Activated naive CD4-positive, alpha-beta T cell treated with anti-CD3 and anti-CD28 coated beads for 36 hours (primary cell): ENCODE measurements at places on chromosomes 12 and 14. TPM values are rescaled to one million over a fixed set of nuclear protein-coding genes. Genes with fewer than 3 reads are reported as not detected.

DNA sequence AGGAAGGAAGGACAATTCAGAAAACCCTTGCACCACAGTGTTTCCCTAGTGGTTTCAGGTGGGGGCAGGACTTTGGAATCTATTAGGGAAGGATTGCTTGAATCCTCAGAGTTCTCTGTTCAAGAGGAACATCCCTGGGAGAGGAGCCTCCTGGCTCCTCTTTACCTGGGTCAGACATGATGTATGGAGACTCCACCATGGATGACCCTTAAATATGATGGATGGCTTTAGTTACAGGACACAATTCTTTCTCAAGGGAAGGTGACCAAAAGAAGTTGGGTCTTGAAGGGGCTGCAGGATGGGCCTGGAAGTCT is 396.6 kb downstream of the NRXN3 start:
- H3K36me3 ChIP-seq: no peaks in the 10 kb centered on the region
- peaks cover 2% of the 10 kb centered on the region for H3K4me1 ChIP-seq
- no peak for DNase-seq
- H3K4me3 ChIP-seq: no peak overlapping the region
- no peak overlapping the region for H3K27ac ChIP-seq

- H3K27me3 ChIP-seq: no peaks in the 10 kb centered on the region
- peak overlapping the region; percentile 26 for H3K4me3 ChIP-seq
- peak overlapping the region; percentile 67 for H3K27ac ChIP-seq
- DNase-seq: peak; percentile 32
- peaks cover 39% of the 10 kb centered on the region for H3K4me1 ChIP-seq
Observed at GRCh38 chr14:65339866-65340265, 72.7 kb upstream of the FUT8 start.

DNA sequence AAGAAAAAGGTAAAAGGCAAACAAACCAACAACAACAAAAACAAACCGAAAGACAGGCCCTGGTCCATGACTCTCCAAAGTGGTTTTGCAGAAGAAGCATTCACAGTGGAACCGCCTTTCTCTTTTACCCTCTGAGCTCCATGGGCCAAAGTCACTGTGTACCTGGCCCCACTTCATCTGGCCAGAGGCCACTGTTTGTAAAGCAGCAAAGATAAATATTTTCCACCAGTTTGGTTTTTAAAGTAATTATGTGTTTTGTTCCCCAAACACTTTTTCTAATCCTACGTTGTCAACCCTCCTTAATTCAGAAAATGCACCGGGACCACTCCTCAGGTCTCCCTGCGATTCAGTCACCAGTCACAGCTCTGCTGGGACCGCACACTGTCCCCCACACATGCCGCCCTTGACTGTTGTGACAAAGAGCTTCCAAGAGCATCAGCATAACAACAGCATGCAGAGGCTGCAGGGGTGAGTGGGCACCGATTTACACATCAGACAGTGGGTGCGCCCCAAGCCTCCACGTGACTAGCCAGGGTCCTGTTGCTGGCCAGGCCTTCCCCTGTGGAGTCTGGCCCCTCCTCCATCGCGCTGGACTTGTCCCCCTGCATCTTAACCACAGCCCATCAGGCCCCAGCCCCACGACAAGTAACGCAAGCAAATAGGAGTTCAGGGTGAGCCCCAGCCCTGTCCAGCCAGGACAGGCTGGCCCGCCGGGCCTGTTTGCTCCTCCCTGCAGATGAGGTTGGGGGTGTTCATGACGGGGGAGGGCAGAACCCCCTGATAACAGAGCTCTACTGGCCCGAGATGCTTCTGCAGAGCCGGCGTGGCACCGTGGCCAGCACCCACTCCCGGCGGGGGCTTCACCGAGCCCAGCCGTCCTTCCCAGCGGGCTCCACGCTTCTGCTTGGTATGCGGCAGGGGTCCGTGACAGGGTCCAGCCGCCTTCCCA is 65.2 kb upstream of the DIO3 start:
- no peaks in the 10 kb centered on the region for H3K4me1 ChIP-seq
- peaks cover 25% of the 10 kb centered on the region for H3K27me3 ChIP-seq
- peak; percentile 0 for DNase-seq
- H3K27ac ChIP-seq: no peak overlapping the region
- no peak overlapping the region for H3K4me3 ChIP-seq

DNA sequence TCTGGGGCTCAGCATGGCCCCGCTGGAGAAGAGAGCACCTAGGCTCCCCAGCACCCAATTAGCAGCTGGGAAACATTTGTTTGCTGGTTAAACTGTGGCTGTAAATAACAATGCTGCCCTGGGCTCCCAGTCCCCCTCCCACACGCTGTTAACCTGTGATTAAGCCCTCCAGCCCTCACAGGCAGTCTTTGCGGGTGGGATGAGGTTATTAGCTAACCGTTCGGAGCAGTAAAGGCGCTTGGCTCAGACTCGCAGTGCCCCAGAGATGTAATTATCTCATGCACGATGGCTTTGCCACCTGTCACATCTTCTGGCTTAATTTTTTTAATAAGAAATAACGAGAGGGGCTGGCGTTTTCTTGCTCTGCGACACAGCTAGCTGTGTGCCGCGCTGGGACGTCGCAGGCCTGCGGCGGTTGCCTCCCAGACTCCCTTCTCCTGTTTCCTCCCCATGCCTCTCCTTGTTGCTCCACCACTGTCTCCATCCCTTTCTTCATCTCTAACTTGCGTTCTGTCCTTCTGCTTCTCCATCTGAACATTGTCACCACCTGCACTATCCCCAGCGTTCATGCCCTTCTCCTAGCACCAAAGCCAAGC is 239.2 kb upstream of the FKBP4 start:
- DNase-seq: no peak
- no peak overlapping the region for H3K27ac ChIP-seq
- no peak overlapping the region for H3K4me3 ChIP-seq
- H3K36me3 ChIP-seq: no peaks in the 10 kb centered on the region
- no peaks in the 10 kb centered on the region for H3K4me1 ChIP-seq

GRCh38 chr12:4943938-4944284 is 34.2 kb downstream of the KCNA1 start:
- no peaks in the 10 kb centered on the region for H3K4me1 ChIP-seq
- DNase-seq: no peak
- no peaks in the 10 kb centered on the region for H3K27me3 ChIP-seq
- H3K27ac ChIP-seq: no peak overlapping the region
- H3K4me3 ChIP-seq: no peak overlapping the region

DNA sequence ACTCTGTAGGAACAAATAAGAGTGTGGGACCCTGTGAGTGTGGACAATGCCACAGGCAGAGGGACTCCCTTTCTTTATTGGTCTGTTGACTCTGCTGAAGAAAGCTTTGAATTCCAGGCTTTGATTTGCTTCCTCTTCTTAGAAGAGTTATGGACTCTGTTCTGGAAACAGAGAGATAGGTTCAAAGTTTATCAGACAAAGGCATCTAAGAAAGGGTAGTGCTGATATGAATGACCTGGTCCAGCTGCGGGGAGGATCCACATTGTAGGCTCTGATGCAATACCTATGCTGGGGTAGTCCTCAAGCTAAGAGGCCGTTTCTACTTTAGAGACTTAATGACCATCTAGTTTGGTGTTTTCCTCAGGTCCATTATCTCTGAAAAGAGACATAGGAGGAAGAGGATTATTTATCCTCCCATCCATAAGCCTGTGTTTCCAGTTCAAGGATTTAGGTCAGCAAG is 10.7 kb upstream of the IKZF4 start:
- H3K27me3 ChIP-seq: no peaks in the 10 kb centered on the region
- peaks cover 22% of the 10 kb centered on the region for H3K4me1 ChIP-seq
- no peak overlapping the region for H3K4me3 ChIP-seq
- DNase-seq: no peak

BTBD6 gene
- 24.6 TPM for total RNA-seq

FAIM2 gene
- total RNA-seq: 0.17 TPM

LMNTD1 gene
- not detected for total RNA-seq

AICDA gene
- total RNA-seq: not detected

KRT78 gene
- total RNA-seq: not detected
